ENCODE measurements at places on chromosomes 7 and 10. TPM values are rescaled to one million over a fixed set of nuclear protein-coding genes. Genes with fewer than 3 reads are reported as not detected.

- no peak overlapping the region for H3K4me3 ChIP-seq
- no peaks in the 10 kb centered on the region for H3K36me3 ChIP-seq
- no peaks in the 10 kb centered on the region for H3K27me3 ChIP-seq
- peak; percentile 80 for DNase-seq
- no peaks in the 10 kb centered on the region for H3K4me1 ChIP-seq
These were observed 243.9 kb downstream of the SNX13 start for GRCh38 chr7:17696422-17696821.

- H3K4me1 ChIP-seq, result no peaks in the 10 kb centered on the region
- DNase-seq, result no peak
- peaks cover 61% of the 10 kb centered on the region for H3K27me3 ChIP-seq
These were observed 2.5 kb downstream of the CHN2 start for GRCh38 chr7:29196971-29197595.

DNA sequence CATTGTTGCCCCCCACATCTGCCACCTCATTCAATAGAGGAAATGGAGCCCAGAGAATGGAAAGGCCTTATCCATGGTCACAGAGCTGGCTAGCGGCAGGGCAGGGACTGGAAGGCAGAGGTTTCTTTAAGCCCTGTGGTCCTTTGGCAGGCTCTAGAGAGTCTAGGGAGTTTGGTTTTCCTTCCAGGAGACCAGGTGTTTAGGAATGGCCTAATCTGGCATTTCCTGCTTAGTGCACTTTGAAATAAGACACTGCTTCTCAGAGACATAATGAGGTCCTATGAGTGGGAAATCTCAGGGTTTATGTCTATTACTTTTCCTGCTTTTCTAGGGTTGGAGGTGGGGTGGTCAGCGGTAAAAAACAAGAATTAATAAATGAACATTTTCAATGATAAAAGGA lies 6.1 kb downstream of the MARVELD1 start:
- no peak for DNase-seq
- H3K36me3 ChIP-seq, result no peaks in the 10 kb centered on the region
- no peaks in the 10 kb centered on the region for H3K27me3 ChIP-seq
- H3K4me1 ChIP-seq, result no peaks in the 10 kb centered on the region

DNA sequence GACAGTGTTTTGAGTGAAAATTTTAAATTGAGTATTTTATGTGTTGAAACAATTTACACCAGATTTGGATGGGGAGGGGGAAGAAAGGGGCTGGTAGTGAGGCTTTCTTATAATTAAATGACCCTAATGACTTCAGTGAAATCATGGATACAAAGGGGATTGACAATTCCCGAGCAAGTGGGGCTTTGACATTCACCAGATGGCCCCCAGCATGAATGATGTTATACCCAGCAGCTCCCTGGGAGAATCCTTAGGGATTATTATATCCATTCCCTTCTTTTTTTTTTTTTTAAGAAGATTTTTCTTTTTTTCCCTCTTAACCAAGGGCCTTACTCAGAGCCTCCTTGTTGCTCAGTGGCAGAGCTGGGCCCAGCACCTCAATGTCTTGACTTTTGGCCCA lies 17.9 kb downstream of the PLPP4 start:
- no peaks in the 10 kb centered on the region for H3K36me3 ChIP-seq
- no peak overlapping the region for H3K27ac ChIP-seq
- DNase-seq, result no peak

DNA sequence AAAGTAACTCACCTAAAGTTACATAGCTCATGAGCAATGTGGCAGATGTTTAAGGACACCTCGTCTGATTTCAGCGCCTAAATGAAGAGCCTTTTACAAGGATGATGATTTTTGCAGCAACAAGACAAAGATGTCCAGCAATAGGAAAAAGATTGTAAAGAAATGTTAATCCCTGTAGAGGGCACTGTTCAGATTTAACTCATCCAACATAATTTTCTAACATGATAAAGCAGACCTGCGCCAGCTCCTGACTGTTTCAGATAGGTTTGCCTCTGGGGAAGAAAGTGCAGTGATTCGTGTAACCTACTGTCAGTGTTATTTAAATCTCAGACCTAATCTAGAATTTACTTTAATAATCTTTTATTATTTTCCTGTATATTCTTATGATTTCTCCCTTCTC lies 595.2 kb downstream of the AUTS2 start:
- no peak overlapping the region for H3K4me3 ChIP-seq
- H3K4me1 ChIP-seq, result no peaks in the 10 kb centered on the region
- no peak overlapping the region for H3K27ac ChIP-seq
- no peaks in the 10 kb centered on the region for H3K36me3 ChIP-seq
- peak; percentile 45 for DNase-seq

GRCh38 chr10:110378533-110379108 lies 73.9 kb upstream of the SMNDC1 start:
- no peak overlapping the region for H3K4me3 ChIP-seq
- H3K27ac ChIP-seq, result no peak overlapping the region
- no peaks in the 10 kb centered on the region for H3K36me3 ChIP-seq
- H3K4me1 ChIP-seq, result peaks cover 3% of the 10 kb centered on the region

LFNG gene
- 1.6 TPM for total RNA-seq

ZNF138 gene
- total RNA-seq, result 18.3 TPM

LHPP gene
- 40.6 TPM for total RNA-seq

LRRC4 gene
- 9.3 TPM for total RNA-seq

LRWD1 gene
- total RNA-seq, result 46.0 TPM

Data from cardiac muscle cell (in vitro differentiated cells and primary cell).